ENCODE measurements at places on chromosomes 2 and 18. TPM values are rescaled to one million over a fixed set of nuclear protein-coding genes. Genes with fewer than 3 reads are reported as not detected.

GRCh38 chr2:80499095-80499494 is 194.5 kb upstream of the LRRTM1 start:
- no peak for DNase-seq

GRCh38 chr2:160335441-160335840 is 135.4 kb upstream of the ITGB6 start:
- no peak for DNase-seq

DNA sequence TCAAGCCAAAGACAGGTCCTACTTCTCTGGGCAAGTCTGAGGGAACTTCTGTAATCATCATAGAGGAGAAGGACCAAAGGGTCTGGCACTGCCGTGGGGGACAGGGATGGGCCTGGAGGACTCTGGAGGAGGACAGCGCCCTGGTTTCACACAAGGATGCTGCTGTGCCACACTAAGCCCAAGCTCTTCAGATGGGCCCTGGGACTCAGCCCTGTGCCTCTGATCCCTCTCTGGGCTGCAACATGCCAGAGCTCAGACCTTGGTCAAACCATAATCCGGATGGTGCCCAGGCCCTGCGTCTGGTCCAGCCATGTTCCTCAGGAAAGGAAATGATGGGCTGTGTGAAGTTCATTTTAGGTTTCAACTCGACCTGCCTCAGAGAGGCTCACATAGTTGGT is 222.0 kb upstream of the COPS8 start:
- no peak for DNase-seq

- DNase-seq = no peak
Observed at GRCh38 chr2:157792335-157793052, 83.6 kb downstream of the ACVR1 start.

Gene PRR30
- total RNA-seq = not detected

Gene HOXD3
- 1.8 TPM for total RNA-seq

- no peak for DNase-seq
Observed at GRCh38 chr2:50591642-50592041, 440.3 kb downstream of the NRXN1 start.

DNA sequence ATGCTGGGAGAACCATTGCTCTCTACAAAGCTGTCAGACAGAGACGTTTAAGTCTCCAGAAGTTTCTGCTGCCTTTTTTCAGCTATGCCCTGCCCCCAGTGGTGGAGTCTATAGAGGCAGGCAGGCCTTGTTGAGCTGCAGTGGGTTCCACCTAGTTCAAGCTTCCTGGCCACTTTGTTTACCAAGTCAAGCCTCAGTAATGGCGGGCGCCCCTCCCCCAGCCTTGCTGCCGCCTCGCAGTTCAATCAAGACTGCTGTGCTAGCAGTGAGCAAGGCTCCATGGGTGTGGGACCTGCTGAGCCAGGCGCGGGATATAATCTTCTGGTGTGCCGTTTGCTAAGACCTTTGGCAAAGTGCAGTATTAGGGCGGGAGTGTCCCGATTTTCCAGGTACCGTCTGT is 52.7 kb upstream of the SCYGR2 start:
- DNase-seq = no peak

- DNase-seq = peak; percentile 43
Observed at GRCh38 chr2:222561817-222562645, 93.9 kb downstream of the FARSB start.

DNA sequence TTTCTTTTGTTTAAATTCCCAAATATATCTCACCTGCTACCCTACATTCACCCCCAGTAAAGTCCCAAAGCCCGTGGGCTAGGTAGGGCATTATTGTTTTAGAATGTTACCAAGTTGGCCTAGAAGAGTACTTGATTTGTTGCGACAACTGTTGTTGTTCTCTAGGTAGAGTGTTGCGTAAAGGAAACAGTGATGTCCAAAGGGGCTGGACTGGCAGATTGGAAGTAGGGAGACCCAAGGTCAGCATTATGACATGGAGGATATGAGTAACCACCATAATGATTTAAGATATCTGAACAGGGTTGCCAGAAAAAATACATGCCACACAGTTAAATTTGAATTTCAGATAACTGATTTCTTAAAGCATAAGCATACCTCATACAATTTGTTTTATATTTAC is 39.2 kb downstream of the SCN1A start:
- no peak for DNase-seq

DNA sequence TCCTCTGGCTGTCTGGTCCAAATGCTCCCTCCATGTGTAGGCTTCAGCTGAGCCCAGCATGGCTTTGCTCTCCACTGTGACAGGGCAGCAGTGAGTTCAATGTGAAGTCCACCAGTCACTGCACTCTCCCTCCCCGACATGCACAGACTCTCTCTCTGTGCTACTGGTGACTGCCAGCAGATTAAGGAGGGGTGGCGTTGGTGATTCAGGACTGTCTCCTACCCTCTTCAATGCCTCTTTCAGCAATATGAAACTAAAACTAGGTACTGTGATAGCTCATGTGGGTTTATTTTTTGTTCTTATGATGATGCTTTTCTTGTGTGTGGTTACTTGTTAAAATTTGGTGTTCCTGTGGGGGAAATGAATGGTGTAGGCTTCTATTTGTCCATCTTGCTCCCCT is 201.0 kb upstream of the RBMS1 start:
- DNase-seq = no peak

- DNase-seq = no peak
Observed at GRCh38 chr2:39757156-39757555, 21.9 kb downstream of the THUMPD2 start.

DNA sequence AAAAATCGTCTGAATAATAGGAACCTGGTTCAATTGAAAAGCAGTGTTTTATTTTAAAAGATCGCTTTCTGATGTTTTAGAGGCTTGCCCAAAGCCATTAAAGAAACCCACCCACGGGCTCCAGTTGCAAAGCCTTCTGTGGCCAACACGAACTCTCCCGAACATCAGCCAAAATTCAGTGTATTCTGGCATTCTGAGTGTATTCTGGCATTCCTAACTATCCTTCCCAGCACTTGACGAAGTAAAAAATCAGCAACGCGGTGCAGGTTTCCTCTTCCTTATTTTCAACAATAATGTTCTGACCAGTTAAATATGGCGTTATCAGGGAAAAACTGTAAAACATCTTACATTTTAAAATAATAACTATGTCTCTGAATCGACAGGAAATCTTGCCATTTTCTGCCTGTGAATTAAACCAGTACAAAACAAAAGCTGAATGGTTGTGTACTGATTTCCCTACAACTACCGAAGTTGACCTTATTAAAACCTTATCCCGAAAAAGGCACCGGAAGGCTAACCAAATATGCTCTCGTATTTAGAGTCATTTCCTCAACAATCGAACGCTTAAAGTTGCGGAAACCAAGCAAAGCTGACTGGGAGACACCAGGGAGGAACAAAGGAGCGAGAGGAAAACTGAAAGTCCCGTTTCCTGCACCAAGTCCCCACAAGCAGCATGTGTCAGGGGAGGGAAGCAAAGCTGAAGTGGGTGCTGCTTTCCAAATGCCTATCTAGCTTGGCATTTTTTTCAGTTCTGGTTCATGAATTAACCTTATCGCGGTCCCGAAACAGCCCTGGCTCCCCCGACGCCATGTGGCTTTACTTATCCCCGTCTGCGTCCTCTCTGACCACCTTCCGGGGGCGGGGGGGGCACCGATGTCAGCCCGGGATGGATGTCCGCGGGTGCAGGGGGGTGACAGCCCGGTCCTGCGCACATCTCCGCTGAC is 44.3 kb downstream of the ZNF516 start:
- DNase-seq = no peak

Gene CASP10
- 0.87 TPM for total RNA-seq

- no peak for DNase-seq
Observed at GRCh38 chr2:138060301-138060635, 96.0 kb downstream of the HNMT start.

DNA sequence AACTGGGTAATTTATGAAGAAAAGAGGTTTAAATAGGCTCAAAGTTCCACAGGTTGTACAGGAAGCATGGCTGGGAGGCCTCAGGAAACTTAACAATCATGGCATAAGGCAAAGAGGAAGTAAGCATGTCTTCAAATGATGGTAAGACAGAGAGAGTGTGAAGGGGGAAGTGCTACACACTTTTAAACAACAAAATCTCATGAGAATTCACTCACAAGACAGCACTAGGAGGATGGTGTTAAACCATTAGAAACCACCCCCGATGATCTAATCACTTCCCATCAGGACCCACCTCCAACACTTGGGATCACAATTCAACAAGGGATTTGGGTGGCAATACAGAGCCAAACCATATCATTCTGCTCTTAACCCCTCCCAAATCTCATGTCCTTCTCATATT is 34.9 kb downstream of the CFAP210 start:
- DNase-seq = no peak

GRCh38 chr2:219186754-219187456 is 8.8 kb downstream of the RETREG2 start:
- no peak for DNase-seq

GRCh38 chr18:36624451-36625167 is 204.2 kb downstream of the TPGS2 start:
- DNase-seq = no peak

Gene ASTL
- total RNA-seq = 0.18 TPM

DNA sequence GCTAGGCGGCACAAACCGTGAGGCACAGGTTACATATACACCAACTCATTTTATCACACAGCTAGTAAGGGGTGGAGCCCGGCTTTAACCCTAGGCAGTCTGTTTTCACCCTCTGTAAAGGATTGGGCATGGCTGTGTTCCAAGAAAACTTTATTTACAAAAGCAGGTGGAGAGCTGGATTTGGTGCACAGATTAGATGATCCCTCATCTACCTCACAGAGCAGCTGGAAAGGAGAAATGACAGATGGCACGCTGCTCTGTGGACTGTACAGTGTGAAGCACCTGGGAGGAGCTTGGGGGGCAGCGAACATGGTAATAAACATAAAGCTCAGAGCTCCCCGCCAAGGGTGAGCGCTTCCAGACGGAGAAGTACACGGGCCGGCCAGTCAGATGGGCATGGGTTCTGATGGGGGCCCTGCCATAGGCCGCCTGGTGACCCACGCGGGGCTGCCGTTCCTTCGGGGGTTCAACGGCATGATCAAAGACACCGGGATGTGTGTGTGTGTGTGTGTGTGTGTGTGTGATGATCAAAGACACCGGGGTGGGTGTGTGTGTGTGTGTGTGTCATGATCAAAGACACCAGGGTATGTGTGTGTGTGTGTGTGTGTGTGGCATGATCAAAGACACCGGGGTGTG is 862 bp upstream of the TMEM177 start:
- DNase-seq = no peak

Gene STARD6
- total RNA-seq = not detected

GRCh38 chr2:34316788-34317187 is 717.7 kb upstream of the FAM98A start:
- no peak for DNase-seq

DNA sequence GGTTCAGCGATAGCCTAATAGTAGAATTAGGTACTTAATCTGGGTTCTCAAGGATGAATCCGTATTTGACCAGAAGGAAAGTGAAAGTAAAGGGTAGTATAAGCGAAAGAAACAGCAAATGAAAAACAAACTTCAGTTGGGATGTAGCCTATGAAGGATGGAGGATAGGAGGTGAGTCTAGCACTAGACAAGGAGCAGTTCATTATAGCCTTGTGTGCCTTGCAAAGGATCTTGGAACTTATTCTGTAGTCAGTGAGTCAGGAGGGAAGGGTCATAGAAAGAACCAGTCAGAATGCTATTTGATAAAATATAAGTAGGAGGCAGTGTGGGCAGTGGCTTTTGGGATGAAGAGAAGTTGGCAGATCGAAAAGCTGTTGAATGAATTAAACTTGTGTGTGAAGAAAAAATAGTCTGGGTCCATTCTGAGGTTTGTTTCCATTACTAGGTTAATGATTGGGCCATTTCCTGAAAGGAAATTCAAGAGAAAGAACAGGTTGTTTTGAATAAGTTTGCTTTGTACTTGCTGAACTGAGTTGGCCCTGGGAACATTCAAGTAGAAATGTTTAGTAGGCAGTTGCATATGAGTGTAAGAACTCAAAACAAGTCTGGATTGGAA is 48.5 kb downstream of the ANKRD12 start:
- DNase-seq = no peak

GRCh38 chr18:77571743-77572142 is 322.1 kb downstream of the GALR1 start:
- no peak for DNase-seq

DNA sequence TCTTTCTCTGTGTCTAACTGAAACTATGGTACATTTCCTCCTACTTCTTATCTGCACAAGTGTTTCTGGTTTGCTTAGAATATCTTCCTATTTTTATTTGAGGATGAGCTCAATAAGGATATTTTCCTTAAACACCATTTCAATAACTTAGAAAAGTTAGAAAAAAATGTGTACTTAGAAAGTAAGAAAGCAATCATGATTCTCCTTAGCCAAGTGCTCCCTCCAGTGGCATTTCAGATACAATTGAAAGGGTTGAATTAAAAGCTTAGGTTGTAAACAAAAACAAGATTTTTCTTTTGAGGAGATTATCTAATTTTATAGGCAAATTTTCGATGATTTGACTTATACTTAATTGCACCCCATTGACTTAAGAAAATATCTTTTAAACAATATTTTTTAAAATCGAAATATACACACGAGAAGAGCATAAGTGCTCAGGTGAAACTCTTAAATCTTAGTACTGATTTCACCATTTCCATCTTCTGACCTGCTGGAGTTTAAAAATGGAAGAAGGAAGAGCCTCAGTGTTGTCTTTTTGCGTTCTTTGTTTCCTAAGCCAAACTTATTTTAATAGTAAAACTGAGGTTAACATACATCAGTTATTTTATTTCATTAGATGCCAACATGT is 26.9 kb downstream of the C18orf63 start:
- DNase-seq = peak; percentile 54

DNA sequence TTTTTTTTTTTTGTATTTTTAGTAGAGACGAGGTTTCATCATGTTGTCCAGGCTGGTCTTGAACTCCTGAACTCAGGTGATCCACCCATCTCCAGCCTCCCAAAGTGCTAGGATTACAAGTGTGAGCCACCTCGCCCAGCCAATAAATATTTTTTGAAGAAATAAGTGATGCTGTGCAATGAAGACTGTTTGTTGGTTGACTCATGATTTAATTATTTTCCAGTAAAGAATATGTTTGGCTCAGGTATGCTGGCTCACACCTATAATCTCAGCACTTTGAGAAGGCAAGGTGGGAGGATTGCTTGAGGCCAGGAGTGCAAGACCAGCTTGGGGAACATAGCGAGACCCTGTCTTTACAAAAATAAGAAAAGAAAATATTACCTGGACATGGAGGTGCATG is 41.8 kb upstream of the LPIN2 start:
- DNase-seq = no peak
